ENCODE measurements at places on chromosomes 4 and X. TPM values are rescaled to one million over a fixed set of nuclear protein-coding genes. Genes with fewer than 3 reads are reported as not detected.

DNA sequence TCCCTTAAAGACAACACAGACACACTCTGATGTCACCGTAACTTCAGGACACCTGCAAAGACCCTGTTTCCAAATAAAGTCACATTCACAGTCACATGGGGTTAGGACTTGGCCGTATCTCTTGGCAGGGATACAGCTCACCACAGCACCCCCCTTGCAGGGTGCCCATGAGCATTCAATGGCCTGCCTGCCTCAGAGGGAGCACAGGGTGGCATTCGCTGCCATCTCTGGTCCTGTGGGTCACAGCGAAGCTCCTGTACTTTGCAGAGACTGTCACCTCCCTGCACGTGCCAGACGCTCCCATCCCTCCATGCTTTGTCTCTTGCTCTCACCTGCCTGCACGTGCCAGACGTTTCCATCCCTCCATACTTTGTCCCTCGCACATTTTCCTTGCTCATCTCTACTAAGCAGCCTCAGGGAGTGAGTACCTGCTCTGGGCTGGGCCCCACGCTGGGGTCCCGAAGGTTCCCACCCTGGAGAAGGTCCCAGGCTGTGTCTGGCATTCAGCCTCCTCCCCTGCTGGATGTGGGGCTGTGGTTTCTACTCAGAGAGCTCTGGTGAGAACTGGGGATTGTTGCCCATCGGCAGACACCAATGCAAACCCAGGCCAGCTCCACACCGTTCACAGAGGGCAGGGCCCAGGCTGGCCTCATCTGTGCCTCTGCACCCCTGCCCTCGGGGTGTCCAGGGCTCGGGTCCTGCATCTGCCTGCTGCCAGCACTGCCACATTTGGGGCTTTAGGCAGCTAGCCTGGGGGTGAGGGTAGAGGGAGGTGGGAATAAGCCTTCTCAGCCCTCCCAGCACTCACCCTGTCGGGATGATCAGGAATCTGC is 15.8 kb downstream of the HTRA3 start:
- DNase-seq = no peak

DNA sequence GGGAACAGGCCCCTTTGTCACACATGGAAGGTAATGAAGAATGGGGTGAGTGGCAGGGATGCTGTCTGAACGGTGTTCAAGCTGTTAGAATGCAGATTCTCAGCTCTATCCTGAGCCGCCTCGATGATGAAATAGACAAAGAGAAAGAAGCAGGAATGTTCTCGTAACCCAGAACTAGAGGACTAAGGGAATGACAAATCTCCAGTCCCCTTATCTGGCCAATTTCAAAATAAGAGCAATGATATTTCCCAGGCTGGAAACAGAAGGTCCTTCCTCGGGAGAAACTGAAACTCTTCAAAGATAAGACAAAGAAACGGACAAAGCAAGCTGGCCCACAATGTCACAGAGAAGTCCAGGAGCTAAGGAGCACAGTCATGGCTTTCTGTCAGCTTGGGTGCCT is 29.5 kb upstream of the MTNR1A start:
- no peak for DNase-seq

DNA sequence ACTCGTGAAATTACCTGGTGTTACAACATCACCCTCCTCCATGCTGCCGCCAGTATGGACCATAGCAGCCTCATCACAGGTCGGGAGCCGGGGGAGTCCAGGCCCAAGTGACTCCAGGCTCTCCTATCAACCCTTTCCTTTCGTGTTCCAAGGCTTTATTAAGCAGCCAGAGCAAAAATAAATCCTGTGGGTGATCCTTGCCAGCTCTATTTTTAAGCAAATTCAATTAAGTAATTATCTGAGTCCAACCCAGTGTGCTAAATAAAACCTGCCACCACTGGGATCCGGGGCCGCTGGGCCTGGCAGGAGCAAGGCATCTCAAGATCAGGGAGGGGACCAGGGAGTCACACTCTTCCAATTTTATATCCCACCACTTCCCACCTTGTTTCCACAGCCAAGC is 80.7 kb upstream of the PRPS1 start:
- no peak for DNase-seq

The TLR2 gene
- polyA plus RNA-seq = not detected

- DNase-seq = peak; percentile 20
Observed at GRCh38 chr4:36187723-36188333, 56.5 kb downstream of the ARAP2 start.

DNA sequence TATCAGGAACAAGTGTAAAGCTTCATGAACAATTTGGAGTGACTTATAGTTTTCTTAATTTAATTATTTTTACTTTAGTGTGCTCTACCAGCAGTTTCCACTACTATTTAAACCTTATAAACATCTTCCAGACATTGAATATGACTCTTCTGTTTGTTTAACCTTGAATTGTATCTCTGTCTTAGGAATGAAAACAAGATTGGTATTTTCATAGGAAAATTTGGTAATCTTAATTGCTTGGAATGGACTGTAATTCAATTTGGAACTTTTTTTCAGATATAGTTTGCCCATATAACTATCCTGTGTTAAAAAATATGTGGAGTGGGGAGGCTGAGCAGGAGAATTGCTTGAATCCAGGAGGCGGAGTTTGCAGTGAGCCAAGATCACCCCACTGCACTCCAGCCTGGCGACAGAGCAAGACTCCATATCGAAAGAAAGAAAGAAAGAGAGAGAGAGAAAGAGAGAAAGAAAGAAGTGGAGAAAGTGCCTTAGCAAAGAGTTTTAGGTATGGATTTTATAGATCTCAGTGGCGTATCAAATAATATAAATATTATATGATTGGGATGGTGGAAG is 242.4 kb downstream of the BMPR1B start:
- no peak for DNase-seq

The ABCG2 gene
- polyA plus RNA-seq = 29.0 TPM
